NCI-H345 (cell line): ENCODE measurements at places on chromosomes 3 and 15.

GRCh38 chr15:90171623-90172022, 29.5 kb upstream of the SEMA4B start:
- no peak for DNase-seq

- DNase-seq = no peak
Observed at GRCh38 chr15:67050062-67050461, 15.3 kb upstream of the SMAD3 start.

- DNase-seq = no peak
Observed at GRCh38 chr3:69194431-69195165, 72.2 kb upstream of the LMOD3 start.

DNA sequence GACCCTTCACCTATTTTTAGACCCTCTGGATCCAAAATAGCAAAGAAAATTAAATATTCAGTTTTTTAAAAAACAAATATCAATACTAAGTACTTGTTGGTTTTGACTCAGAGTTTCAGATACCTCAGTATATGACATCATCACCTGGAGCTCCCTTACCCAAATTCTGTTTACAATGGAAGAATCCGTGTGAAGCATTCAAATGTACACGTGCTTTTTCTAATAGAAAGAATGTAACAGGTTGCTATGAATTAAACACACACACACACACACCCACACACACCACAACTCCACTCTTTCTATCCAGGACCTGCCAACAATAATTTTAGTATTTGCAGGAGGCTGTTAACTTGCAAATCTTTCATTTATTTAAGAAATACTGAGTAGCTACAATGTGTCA, 221.8 kb downstream of the THRB start:
- DNase-seq = no peak

DNA sequence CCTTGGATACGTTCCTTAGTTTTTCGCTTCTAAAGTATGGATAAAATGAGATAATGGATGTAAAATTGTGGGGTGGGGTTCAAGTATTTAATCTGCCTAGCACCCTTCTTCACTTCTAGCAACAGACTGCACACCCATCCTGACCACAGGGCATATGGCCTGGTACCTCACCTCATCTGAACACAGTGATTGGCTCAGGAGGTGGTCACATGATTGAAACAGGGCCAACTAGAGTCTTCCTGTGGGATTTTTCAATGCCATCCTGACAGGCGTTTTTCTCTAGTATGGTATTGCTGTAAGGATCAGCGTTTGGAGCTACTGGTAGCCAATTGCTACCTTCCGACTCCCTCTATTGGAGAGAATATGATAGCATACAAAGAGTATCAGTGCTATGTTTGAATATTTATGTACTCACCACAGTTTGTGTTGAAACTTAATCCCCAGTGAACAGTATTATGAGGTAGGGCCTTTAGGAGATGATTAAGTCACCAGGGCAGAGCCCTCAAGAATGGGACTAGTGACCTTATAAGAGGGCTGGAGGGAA, 172.2 kb downstream of the PPM1L start:
- DNase-seq = peak; percentile 3

- DNase-seq = no peak
Observed at GRCh38 chr15:50262533-50262932, 3.0 kb downstream of the HDC start.

DNA sequence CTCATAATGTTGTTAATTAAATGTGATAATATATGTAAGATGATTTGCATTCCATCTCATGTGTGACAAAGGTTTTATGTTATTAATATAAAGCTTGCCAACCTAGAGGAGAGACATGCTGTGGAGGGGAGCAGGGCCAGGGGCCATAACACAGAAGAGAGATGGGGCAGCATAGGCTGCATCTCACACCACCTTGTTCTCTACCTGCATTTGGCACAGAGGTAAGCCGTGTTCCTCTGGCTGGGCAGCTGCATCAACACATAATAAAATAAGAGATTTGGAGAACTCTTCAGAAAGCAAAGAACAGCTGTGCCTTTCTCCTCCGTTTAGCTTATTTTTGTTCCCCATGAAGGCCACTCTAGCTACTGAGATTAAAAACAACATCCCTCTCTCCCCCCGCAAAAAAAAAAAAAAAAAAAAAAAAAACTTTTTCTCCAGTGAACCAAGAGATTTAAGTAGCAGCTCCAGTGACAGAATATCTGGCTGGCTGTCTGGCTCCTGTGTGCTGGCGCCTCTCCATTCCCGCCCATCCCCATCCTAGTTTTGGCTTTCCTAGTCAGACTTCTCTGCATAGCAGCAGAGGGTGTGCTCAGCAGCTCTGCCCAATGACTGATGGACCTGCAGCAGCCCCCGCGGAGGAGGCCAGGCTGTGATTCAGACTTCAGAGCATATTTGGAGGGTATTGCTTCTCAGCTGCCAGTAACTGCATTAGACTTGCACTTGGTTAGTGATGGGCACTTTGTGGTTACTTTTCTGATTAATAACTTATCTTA, 52.2 kb upstream of the STXBP5L start:
- DNase-seq = no peak

- no peak for DNase-seq
Observed at GRCh38 chr3:168878655-168879054, 782.9 kb upstream of the GOLIM4 start.

DNA sequence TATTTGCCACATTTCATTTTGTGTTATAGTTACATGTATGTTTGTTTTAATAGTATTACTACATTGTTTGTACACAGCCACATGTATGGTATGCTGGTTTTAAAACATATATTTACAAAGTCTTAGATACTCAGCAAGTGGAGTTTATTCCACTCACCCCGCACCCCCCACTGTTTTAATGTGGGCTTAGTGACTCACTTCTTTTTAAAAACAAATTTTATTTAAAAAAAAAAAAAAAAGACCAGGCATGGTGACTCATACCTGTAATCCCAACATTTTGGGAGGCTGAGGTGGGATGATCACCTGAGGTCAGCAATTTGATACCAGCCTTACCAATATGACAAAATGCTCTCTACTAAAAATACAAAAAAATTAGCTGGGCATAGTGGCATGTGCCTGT, 26.9 kb upstream of the TJP1 start:
- DNase-seq = no peak

DNA sequence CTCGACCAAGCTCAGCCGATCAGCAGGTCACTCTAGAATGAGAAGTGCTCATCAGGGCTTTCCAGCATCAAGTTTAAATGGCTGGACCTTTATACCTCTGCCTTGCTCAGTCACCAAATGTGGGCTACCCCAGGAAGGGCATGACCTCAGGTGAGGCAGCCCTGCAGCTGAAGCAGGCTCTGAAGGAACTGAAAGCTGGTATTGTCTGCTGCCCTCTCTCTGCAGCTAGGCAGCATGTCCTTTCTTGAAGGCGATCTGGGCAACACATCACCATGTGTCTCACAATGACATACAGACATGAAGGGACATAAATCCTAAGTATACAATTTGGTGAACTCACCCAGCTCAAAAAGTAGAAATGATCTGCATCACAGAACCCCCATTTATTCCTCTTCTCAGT, 38.7 kb upstream of the ARID3B start:
- no peak for DNase-seq

DNA sequence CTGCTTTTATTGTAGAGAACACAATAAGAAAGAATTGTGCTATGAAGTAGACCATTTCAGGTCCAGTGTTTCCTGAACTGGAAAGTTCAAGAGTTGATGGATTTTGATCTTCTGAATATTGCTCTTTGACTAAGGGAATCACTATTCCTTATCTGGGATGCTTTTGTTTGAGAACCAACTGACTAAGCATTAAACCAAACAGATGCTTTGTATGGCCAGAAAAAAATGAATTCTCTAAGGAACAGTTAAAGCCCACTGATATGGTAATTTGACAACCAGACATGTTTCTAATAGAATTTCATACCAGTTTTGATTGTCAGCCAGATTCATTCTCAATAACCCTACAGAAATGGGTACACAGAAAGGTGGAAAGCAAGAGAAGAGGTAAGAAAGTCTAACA, 67.5 kb upstream of the CADPS start:
- no peak for DNase-seq

- DNase-seq = no peak
Observed at GRCh38 chr3:192642651-192643050, 84.7 kb downstream of the FGF12 start.

DNA sequence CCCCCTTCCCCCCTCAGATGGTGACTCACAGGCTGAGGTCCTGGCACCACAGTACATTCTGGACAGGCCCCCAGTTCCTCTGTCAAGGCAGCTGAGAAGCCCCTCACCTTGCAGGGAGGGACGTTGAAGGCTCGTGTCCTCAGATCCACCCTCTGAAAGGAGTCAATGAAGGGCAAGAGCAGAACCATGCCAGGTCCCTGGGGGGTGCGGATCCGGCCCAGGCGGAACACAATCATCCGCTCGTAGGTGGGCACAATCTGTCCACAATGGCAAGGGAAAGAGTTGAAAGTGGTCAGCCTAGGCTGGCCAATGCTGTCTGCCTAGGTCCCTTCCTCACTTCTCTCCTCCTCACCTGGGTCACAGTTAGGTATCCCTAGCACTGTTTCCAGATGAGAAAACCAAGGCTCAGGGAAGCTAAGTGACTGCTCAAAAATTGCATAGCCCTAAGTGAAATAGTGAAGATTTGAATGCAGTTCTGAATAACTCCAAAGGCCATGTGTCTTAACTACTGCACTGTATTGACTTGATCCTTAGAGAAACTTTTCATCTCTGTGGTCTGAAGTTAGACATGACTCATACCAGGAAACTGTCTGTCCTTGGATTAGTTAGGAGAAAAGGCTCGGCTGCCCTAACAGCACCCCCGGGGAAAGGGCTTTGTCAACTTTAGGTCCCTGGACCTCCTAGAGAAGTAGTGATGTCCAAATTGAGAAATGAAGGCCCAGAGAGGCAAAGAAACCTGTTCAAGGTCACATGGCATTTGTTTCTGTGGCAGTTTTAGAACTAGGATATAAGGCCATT, 2.9 kb downstream of the STOML1 start:
- DNase-seq = no peak

DNA sequence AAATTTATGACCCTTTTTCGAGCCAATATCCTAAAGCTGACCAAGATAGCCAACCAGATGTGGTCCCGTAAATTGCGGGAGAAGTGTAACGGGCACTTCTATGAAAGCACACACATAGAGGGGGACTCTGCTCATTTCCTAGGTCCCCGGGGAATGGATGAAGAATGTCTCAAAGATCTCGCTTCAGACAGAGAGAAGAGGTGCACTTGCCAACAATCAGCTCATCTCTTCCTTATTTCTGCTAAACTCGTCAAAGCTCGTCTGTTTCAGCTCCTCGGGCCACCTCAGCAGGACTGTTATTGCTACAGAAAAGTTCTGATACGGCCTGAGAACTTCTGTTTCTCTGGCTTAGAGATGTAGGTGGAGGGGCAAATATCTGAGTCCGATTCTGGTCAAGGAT, 71.8 kb downstream of the TM2D3 start:
- no peak for DNase-seq

- no peak for DNase-seq
Observed at GRCh38 chr3:99419116-99419515, 219.3 kb upstream of the COL8A1 start.

GRCh38 chr15:50321680-50322210, 33.3 kb downstream of the GABPB1 start:
- DNase-seq = no peak

DNA sequence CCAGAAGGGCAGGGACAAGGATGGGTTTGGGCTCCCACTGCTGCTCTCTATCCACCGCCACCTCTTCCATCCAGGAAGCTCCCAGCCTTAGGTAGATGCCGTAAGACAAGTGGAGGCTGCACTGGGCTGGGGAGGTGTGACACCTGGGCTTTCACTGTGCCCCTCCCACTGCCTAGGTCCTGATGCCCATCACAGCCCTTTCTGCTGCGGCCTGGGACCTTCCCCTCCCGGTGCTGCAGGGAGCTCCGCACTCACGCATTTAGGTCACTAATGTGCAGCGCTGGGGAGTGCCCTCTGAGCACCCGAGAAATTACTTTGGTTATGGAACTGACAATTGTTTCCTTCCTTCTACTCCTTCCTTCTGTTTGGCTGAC, 850 bp downstream of the LTF start:
- DNase-seq = no peak

GRCh38 chr3:7744850-7745249, 756.8 kb upstream of the LMCD1 start:
- peak; percentile 75 for DNase-seq

DNA sequence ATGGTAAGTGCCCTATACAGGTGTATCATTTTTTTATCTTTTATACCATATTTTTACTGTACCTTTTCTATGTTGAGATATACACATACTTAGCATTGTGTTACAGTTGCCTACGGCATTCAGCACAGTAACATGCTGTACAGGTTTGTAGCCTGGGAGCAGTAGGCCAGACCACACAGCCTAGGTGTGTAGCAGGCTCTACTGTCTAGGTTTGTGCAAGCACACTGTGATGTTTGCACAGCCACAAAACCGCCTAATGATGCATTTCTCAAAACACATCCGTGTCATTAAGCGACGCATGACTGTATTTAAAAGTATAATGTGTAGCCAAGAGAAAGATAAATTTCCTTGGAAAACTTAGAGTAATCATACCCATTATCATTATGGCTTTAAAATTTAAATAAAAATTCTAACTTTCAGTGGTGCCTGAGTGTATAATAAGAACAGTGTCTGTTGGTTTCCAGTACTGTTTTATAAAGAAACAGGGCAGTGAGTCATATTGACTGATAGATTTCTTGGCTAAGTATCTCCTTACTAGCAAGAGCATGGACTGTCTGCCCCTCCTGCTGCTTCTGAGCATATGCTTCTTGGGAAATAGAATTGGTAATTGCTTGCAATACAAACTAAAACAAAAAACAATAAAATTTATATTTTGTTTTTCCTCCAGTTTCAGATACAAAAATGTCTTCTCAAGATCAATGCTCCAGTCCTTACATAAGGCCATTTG, 18.3 kb downstream of the CALML4 start:
- no peak for DNase-seq

DNA sequence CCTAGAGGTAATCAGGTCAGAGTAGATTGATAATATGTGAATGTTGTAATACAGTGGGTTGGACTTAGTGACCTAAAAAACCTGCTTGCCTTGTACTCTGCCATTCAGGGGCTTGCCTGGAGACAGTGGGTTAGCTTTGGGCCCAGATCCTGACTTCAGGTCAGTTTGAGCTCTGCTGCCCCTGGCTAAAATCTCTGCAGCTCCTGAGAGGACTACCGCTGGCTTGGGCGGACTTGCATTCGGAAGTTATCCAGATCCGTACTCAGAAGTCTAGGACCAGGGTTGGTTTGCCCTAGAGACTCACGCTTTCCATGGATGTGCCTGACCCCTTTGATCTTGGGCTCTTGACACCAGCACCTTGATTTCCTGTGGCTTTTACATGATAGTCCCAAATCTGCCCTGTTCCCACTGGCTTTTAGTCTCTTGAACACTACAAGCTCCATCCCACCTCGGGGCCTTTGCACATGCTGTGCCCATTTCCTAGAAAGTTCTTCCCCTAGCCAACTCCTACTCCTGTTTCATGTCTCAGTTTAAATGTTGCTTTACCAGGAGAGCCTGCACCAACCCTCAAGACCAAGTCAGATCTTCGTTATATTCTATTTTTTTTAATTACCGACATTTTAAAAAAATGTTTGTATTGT, 5.9 kb downstream of the ACSBG1 start:
- no peak for DNase-seq

GRCh38 chr15:91529534-91529933, 324.0 kb upstream of the SLCO3A1 start:
- DNase-seq = no peak
